Cortex of kidney (tissue), 1 donor: ENCODE measurements at places on chromosomes 7 and 10.

DNA sequence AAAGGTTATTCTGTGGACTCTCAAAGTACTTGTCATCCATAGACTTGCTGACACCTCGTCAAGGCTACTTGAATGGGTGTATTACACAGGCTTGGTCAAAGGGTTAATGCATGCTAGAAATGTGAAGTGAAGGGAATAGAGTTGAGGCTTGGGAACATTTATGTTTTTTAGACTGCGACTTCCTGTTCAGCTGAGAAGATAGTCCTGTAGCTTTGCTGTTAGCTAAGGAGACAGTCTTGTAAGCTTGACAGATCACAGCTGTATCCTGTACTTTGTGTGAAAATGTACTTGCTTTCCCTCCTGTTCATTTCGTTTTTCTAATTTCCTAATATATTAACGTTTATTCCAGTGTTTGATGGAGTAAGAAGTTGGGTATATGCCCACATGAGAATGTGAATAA is 52.1 kb downstream of the ADD3 start:
- DNase-seq = no peak

- DNase-seq = no peak
Measured at GRCh38 chr7:74006032-74006431, 21.9 kb upstream of the ELN start.

- DNase-seq = no peak
Measured at GRCh38 chr10:8278099-8278498, 223.6 kb downstream of the GATA3 start.

DNA sequence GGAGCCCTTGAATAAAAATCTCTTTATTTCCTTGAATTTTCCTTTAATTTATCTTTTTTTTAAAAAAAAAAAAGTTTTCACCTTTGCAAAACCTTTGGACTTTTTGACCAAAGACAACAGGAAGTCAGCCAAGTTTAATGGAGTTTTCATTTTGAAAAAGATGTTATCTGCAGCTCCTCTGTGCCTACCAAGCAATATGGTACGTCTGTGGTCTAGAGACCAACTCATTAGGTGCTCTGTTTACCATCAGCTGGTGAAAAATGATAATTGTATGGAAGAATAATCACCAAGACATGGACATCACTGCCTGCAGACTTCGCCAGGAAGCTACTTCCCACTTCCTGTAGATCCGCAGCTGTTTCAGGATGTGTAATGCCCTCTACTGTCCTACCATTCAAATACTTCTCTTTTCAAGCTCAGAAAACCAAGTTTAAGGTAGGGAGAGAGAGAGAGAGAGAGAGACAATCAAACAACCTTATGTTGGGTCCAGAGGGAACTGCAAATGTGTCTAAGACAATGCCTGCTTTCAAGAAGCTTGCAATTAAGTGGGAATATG is 18.7 kb downstream of the PLXNA4 start:
- DNase-seq = no peak

DNA sequence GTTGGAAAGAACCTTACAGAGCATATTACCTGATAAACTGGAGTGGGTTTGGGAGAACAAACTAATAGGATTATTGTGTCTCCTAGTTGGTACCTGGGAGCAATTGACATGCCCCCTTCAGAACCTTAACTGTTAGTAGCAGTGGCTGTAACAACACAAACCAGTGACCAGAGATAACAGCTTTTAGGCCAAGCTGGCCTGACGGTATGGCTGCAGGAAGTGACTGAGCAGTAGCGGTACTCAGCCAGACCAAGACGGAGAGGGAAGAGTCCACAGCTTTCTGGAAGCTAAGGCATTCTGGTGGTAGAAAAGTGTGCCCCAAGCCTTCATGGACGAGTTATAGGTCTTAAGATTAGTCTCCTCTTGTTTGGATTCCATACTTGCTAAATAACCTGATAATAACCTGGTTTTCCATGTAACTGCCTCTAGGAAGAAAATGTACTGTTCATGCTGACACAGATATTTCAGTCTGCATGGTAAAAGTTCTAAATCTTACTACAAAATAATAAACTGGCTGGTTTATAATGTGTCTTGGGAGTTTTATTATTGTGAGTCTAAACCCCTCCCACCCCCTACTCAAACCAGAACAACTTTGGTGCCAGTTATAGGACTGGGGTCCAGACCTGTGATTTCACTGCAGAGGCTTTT is 11.3 kb downstream of the NOLC1 start:
- DNase-seq = no peak

- no peak for DNase-seq
Measured at GRCh38 chr10:86283466-86284287, 82.9 kb downstream of the GRID1 start.

GRCh38 chr7:93039786-93040185 is 78.0 kb downstream of the SAMD9 start:
- no peak for DNase-seq

GRCh38 chr10:101893510-101894120 is 50.0 kb upstream of the KCNIP2 start:
- no peak for DNase-seq

- DNase-seq = no peak
Measured at GRCh38 chr10:74027702-74028101, 29.8 kb downstream of the VCL start.

DNA sequence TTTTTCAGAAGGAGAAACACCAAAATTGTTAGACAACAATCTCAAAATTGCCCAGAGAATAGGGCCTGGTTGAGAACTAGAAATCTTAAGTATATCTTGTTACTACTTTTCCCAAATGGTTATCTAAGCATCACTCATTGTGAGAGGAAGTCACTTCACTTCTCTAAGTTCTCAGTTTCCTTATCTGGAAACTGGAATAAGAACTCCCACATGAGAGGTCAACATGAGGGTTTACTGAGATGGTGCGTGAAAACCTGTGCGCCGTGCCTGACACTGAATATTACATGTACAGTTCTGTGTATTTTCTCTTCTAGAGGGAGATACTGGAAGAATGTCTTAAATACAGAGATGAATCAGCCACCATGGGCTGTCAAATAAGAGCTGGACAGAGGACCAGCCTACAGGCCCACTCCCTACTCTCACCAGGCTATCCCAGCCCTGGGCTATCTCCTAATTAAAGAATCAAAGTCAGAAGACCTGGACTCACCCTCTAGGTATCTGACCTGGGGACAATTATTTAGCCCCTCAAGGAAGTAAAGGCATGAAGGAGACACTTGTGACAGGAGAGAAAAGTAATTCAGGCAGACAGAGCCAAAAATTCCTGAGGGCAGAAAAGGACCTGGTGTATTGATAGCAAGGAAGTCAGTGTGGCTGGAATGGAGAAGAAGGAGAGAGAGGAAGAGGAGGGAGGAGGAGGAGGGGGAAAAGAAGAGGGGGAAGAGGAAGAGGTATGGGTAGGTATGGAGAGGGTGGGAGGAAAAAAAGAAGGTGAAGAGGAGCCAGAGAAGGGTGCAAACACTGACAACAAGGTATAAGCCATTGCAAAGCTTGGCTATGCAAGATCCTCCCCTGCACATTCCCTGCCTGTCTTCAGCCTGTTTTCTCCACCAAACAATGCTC is 44.9 kb downstream of the CCDC71L start:
- no peak for DNase-seq

GRCh38 chr10:82477776-82478175 is 602.8 kb downstream of the NRG3 start:
- no peak for DNase-seq

DNA sequence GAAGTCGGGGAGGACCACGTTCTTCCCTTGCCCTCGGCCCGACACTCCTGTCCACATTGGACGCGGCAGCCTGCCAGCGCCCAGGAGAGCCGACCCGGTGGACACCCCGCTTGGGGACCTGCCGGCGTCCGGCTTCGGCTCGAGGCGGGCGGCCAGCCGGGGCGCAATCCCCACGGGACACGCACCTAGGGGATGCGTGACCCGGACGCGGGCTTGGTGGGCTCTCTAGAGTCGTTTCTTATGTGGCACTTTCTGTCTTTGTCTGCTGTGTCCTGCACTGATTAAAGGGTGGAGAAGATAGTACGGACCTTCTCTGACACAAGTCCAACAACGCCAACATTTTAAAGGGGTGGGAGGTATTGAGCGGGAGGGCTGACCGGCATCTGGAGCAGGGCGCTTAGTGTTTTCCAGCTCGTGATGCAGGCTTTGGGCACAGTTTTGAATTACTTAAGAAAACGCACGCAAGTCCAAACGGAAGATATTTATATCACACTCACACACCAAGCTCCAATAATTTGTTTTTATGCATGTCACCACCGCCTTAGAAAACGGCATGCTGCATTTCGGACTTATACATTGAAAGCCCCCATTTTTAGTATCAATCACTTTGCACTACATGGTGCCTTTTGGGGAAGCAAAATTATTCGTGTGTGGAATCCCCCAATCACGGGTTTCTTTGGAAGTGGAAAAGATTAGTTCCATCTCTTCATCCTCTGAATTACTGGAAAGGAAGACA is 3.9 kb upstream of the SPAG6 start:
- DNase-seq = no peak

DNA sequence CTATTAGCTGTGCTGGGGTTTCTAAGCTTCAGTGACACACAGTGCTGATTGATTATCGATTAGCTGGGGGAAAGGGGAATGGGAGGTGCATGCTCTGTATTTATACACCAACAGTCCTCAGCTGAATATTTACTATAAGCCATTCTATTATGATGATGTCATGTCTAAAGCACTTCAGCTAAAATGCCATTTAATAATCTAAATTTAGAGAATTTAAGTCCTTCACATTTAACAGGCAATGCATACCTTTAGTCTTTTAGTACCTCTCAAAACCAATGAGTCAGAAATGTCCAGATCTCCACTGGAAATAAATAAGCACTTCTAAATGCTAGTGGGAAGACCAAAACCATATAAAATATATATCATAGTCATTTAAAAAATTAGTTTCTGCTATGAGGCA is 24.6 kb downstream of the RPP38 start:
- DNase-seq = no peak

GRCh38 chr7:25381818-25382589 is 153.7 kb upstream of the NPVF start:
- no peak for DNase-seq

DNA sequence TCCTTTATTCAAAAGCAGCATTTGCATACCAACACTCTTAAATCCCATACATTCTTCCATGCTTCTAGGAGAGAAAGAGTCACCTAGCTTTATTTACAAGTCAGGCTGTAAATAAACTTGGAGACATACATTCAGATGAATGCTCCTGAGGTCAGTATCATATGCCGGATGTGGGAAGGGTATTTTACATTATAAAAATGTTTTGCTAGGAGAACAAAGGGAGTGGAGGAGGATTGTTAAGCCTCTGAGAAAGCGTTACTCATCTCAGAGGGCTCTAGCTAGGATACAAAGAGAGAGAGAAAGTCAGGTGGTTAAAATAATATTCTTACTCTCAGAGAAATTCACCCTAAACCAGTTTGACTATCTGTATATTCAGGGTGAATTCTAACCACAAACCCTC is 300.9 kb upstream of the NPSR1 start:
- no peak for DNase-seq

- no peak for DNase-seq
Measured at GRCh38 chr10:125451319-125451718, 231.6 kb downstream of the TEX36 start.

- no peak for DNase-seq
Measured at GRCh38 chr7:64875258-64875657, 27.8 kb upstream of the ZNF273 start.

GRCh38 chr7:100356416-100357068 is 1.4 kb upstream of the PILRB start:
- no peak for DNase-seq

GRCh38 chr10:13739183-13739582 is 152.4 kb downstream of the PRPF18 start:
- DNase-seq = no peak

DNA sequence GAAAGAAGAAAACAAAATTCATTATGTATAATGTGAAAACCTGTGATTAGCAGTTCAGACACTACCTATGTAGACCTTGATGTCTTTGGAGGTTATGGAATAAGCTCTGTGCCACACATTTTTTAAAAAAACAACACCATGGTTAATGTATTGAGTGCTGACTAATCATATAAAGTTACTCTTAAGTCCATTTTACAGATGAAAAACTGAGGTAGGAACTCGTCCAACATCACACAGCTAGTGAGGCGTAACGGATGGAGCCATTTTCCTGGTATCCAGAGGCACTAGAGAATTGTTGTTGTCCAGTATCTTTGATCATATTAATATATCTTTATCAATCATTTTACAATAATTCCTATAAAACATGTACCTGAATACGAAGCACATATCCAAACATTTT is 67.5 kb downstream of the MINDY3 start:
- DNase-seq = no peak

GRCh38 chr10:5317547-5318107 is 47.1 kb upstream of the UCN3 start:
- DNase-seq = no peak

DNA sequence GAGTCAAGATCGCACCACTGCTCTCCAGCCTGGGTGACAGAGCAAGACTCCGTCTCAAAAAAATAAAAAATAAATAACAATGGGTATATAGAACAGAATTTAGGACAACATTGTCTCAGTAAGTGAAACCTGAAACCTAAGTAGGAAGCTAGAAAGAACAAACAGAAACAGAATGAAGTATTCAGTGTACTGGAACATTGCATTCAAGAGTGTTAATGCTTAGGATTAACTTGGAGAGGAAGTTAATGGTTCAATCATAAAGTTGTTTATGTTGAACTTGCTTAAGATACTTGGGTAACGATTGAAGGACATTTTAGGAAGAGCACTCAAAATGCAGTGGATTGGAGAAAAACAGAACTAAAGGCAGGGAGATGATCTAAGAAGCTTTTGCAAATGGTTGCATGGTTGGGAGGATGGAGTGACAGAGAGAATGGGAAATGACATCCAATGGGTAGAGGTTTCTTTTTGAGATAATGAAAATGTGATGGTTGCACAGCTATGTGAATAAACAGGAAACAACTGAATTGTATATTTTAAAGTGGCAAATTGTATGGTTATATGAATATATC is 233.7 kb downstream of the ADK start:
- no peak for DNase-seq

- DNase-seq = no peak
Measured at GRCh38 chr10:115355162-115355760, 262.1 kb downstream of the ATRNL1 start.
